ENCODE measurements at places on chromosomes 5 and 9.

GRCh38 chr9:123353984-123354591 is 1.9 kb upstream of the CRB2 start:
- no peak for DNase-seq

- DNase-seq, result no peak
Observed at GRCh38 chr9:137589441-137590122, 730 bp downstream of the ZMYND19 start.

DNA sequence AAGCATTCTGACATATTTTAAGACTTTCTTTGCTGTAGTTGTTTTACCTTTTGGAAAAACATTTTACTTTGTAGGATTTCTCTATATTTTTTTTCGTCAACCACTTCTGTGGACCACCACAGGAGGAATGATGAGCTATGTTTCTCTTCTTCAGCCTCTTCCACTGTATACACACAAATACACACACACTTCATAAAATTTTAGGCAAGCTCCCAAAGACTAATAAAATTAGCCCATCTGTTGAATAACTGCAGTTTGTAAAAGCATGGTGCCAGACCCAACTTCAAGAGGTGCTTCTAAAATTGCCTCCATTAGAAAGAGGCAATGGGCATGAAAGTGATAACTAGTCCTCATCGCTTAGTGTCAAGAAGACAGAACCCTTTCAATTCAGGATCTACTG is 4.1 kb upstream of the CEP120 start:
- DNase-seq, result peak; percentile 5

DNA sequence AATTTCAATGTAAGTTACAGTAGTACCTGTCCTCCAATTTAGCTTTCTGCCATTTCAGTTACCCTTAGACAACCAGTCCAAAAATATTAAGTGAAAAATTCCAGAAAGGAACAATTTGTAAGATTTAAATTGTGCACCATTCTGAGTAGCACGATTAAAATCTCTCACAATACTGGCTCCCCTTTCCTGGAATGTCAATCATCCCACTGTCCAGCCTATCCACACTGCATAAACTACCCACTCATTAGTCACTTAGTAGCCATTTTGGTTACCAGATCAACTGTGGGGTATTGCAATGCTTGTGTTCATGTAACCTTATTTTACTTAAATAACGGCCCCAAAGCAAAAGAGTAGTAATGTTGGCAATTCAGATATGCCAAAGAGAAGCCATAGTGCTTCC is 11.6 kb downstream of the KIF24 start:
- no peak for DNase-seq

- DNase-seq, result no peak
Observed at GRCh38 chr5:88879724-88880123, 3.3 kb downstream of the MEF2C start.

DNA sequence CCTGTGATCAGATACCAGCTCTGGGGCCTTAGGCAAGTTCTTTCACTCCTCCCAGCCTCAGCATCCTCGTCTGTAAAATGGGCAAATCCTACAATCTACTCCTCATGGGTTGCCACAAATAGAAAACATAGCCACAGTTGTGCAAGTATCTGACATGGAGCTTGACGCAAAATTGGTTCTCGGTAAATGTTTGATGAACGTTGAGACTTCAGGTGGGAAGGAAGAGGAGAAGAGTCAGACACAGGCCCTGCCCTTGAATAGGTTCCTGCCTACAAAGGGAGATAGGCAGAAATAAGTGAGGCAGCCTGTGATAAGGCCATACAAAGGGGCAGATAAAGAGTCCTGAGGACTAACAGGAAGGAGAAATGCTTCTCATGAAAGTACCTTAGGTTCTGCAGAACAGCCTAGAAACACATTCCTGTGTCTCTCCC is 26.1 kb upstream of the CPEB4 start:
- DNase-seq, result no peak

- no peak for DNase-seq
Observed at GRCh38 chr5:32233220-32233695, 59.1 kb upstream of the GOLPH3 start.

DNA sequence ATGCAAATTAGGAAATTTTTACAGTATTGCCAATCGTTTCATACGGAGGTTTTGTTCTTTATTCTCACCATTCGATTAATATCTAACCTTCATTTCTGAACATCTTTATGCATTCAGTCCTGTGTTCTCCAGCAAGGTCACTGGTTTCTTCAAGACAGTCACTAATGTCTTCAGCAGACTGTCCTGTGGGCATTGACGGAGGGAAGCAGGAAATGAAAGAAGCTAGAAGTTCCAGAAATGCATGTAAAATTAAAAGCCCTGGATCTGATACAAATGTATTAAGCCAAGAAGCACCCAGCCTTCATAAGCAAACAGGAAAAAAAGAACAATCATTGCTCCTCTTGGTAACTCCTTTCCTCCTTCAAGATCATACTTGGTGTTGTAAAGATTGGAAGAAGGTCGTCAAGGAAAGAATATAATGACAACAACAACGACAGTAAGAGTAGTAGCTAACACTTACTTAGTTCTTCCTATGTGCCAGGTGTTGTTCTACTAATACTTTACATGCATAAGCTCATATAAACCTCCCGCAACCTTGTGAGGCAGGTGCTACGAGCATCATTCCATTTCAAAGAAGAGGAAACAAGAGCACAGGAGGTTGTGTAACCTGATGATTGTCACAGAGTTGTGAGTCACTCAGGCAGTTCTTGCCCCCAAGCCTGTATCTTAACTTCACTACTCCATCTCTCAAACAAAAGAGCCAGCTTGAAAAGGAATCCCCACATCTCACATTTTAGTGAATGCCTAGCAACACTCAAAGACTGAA is 59.9 kb upstream of the CER1 start:
- DNase-seq, result no peak

- no peak for DNase-seq
Observed at GRCh38 chr5:160363211-160363610, 7.2 kb downstream of the C1QTNF2 start.

- no peak for DNase-seq
Observed at GRCh38 chr5:145689235-145689634, 145.9 kb downstream of the PRELID2 start.

GRCh38 chr9:69147041-69147834 is 26.8 kb upstream of the TJP2 start:
- DNase-seq, result no peak

DNA sequence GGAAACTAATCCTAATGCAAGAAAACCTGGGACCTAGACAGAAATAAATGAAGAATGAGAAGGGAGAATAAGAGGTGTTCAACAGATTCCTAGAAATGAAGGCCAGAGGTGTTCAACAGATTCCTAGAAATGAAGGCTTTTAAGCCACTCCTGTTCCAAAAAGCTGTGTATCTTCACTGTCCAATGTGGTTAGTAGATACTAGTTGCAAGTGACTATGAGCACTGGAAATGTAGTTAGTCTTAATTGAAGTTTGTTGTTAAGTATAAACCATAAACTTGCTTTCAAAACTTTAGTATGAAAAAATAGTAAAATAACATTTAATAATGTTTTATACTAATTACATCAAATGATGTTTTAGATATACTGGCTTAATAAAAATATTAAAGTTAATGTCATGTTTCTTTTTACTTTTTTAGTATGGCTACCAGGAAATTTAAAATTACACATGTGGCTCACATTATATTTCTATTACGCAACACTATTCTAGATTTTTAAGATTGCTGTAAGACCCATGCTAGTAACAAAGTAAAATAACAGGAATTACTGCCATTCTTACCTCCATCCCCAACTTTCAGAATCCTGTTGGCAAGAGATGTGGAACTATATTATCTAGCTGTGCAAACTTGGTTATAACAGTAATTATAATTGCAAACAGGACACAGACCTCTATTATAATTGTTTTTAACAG is 57.5 kb downstream of the RICTOR start:
- no peak for DNase-seq

GRCh38 chr5:67395790-67396418 is 199.3 kb upstream of the CD180 start:
- no peak for DNase-seq

DNA sequence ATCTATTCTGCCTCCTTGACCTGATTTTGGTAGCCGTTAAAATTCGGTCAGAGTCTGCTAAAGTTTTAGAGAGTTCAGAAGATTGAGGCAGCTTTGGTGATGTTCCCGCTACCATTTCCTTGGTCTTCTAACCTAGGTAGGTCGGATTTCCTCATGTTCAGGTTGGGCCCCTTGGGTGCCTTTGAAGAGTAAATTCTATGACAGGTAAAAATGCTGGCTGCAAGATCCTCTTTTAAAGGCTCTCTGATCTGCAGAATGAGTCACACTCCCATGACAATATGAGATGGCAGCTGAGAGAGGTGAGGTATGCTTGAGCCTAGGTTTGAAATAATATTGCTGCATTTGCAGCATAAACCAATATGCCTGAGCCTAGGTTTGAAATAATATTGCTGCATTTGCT is 198.9 kb downstream of the TSSK1B start:
- DNase-seq, result no peak

GRCh38 chr5:33371660-33372059 is 69.1 kb upstream of the TARS1 start:
- DNase-seq, result no peak

- DNase-seq, result no peak
Observed at GRCh38 chr9:121459513-121459912, 40.1 kb downstream of the GGTA1 start.

DNA sequence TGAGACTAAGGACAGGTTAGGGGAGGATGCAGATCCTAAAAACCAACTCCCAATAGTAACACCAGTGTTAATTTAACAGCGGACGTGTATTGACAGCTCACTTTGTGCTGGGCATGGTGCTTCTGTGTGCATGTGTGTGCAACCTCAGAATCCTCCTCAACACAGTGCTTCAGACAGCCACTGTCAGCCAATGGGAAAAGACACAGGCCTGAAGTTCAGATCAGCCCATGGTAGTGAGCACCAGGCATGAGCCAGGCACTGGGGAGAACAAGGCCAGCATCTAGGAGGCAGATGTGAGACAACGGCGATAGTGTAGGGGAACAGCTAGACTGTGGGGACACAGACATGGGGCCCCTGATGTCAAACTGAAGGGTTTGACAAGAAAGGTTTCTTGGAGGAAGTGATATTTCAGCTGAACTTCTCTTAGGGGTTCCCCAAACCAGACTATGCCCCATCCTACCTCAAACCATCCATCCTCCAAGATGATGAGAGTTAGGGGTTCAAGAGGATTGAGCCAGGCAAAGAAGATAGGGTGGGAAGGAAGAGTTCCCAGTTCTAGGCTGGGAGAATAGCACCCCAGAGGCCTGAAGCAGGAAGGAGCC is 71.5 kb upstream of the PSD2 start:
- DNase-seq, result no peak

- no peak for DNase-seq
Observed at GRCh38 chr9:38482918-38483592, 58.8 kb upstream of the IGFBPL1 start.

DNA sequence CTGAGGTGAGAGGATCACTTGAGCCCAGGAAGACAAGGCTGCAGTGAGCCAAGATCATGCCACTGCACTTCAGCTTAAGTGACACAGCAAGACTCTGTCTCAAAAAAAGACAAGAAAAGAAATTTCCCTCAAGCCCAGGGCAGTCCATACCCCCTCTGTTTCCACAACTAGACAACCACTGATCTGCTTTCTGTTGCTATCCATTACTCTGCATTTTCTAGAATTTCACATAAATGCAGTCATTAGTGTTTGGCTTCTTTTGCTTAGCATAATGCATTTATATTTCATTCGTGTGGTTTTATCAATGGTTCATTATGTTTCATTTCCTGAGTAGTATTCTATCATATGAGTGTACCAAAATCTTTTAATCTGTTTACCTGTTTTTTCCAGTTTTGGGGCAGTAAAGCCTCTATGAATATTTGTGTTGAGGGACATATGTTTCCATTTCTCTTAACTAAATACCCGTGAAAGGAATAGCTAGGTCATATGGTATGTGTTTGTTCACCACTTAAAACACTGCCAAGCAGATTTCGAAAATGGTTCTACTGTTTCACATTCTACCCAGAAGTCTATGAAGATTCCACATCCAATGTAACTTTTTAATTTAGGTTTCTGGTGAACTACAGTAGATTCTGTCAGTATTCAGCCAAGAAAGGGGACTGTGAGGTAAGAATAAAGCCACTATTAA is 271.8 kb downstream of the ZNF608 start:
- no peak for DNase-seq

DNA sequence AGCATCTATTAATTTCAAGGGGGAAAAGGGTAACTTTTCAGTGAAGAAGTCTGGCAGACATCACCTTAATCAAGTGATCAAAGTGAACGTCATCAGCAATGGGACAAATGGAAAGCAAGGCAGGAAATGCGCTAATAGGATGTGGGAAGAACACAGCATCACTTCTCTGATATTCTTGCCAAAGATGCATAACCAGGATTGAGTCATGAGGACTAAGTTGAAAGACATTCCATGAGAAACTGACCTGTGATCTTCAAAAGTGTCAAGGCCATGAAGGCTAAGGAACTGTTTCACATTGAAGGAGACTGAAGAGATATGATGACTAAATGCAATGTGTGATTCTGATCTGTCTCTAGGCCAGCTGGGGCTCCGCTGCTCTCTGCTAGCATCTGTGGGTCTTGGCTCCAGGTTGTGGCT is 92.9 kb downstream of the NDFIP1 start:
- no peak for DNase-seq

Data from DMS 273 treated with DMSO at 0.1 percent for 48 hours (cell line).